Smooth muscle cell of bladder (primary cell): ENCODE measurements at places on chromosomes 5 and 9. TPM values are rescaled to one million over a fixed set of nuclear protein-coding genes. Genes with fewer than 3 reads are reported as not detected.

The PCDHB6 gene
- total RNA-seq: under 0.01 and 0.09 TPM in 2 replicates

The PCDHGB1 gene
- total RNA-seq: 2.3 and 3.3 TPM in 2 replicates

The GFI1B gene
- total RNA-seq: not detected in 2 replicates

The PCDHA1 gene
- total RNA-seq: under 0.01 TPM in 2 replicates

The LHX3 gene
- total RNA-seq: not detected in 2 replicates

The CYSRT1 gene
- total RNA-seq: 0.18 and 0.57 TPM in 2 replicates

The PKN3 gene
- 0.55 and 0.85 TPM in 2 replicates for total RNA-seq

The SETX gene
- 54.3 and 67.9 TPM in 2 replicates for total RNA-seq

The TMEM174 gene
- total RNA-seq: not detected in 2 replicates

The SLF1 gene
- total RNA-seq: 3.6 and 4.3 TPM in 2 replicates

The OR1J1 gene
- total RNA-seq: not detected in 2 replicates
